Chondrocyte (in vitro differentiated cells): ENCODE measurements at places on chromosomes 5 and 9.

GRCh38 chr5:143453720-143454119, 50.2 kb upstream of the NR3C1 start:
- H3K4me3 ChIP-seq, result no peak overlapping the region
- no peaks in the 10 kb centered on the region for H3K36me3 ChIP-seq
- no peaks in the 10 kb centered on the region for H3K4me1 ChIP-seq
- H3K27ac ChIP-seq, result no peak overlapping the region
- H3K27me3 ChIP-seq, result no peaks in the 10 kb centered on the region
- no peak for DNase-seq

GRCh38 chr5:141903261-141903660, 20.4 kb upstream of the DELE1 start:
- DNase-seq, result no peak
- no peaks in the 10 kb centered on the region for H3K36me3 ChIP-seq
- no peak overlapping the region for H3K4me3 ChIP-seq
- H3K27ac ChIP-seq, result no peak overlapping the region

DNA sequence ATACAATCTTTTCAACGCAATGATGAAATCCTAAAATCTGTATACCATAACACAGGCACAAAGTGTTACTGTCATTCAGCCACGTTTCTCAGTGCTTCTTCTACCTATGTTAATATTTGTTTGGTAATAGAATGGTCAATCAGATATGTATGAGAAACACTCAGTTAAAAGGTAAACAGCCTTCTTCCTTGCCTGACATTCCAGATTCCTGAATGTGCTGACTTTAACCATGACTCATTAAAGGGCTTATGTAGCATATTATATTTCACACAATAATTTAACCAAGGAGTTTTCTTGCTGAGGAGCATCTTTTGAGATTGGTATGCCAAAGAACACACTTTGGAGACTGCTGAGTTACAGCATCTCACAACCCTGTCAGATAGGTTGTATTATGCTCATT, 187.6 kb downstream of the CETN3 start:
- no peak overlapping the region for H3K4me3 ChIP-seq
- H3K36me3 ChIP-seq, result no peaks in the 10 kb centered on the region
- no peak for DNase-seq
- no peaks in the 10 kb centered on the region for H3K27me3 ChIP-seq
- H3K4me1 ChIP-seq, result peaks cover 50% of the 10 kb centered on the region

DNA sequence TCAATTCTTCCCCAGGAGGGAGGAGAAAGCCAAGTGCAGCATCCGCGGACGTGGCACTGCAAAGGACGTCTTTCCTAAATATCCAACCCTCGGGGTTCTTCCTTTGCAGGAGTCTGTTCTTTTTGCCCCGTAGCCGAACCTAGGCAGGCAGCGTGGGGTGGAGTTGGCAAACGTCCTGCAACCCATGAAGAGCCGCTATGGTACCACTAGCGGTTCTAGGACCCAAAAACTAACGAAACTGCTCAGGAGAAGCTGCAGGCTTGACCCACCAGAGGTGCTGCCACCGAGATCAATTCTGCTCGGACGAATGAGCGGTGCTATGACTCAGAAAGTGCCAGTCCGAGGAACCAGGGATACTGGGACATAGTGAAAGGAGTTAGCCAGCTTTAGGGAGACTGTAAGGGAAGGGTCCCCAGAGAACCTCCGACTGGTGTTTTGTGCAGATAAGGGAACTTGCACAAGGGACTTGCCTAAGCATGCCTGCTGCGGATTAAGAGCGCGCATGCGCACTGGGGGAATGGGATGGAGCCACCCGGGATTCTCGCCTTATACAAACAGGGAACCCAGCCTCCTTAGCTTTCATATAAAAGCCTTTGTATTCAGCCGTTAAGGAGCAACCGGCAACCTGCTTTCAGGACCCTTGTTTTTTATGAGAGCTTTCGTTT, 32.7 kb downstream of the ANXA2R start:
- no peaks in the 10 kb centered on the region for H3K27me3 ChIP-seq
- H3K4me3 ChIP-seq, result peak overlapping the region; percentile 79
- peak overlapping the region; percentile 96 for H3K27ac ChIP-seq

GRCh38 chr9:4620881-4621555, 41.1 kb upstream of the PLPP6 start:
- H3K4me1 ChIP-seq, result peaks cover 9% of the 10 kb centered on the region
- H3K36me3 ChIP-seq, result no peaks in the 10 kb centered on the region
- H3K4me3 ChIP-seq, result no peak overlapping the region
- H3K27ac ChIP-seq, result no peak overlapping the region
- H3K27me3 ChIP-seq, result no peaks in the 10 kb centered on the region

GRCh38 chr5:9775339-9775738, 145.2 kb upstream of the TAS2R1 start:
- no peak overlapping the region for H3K27ac ChIP-seq
- H3K27me3 ChIP-seq, result no peaks in the 10 kb centered on the region
- H3K4me3 ChIP-seq, result no peak overlapping the region
- H3K4me1 ChIP-seq, result no peaks in the 10 kb centered on the region
- DNase-seq, result no peak
